ENCODE measurements at places on chromosomes 7 and 10.

- DNase-seq: no peak
Observed at GRCh38 chr7:5210751-5211338, 20.8 kb downstream of the WIPI2 start.

DNA sequence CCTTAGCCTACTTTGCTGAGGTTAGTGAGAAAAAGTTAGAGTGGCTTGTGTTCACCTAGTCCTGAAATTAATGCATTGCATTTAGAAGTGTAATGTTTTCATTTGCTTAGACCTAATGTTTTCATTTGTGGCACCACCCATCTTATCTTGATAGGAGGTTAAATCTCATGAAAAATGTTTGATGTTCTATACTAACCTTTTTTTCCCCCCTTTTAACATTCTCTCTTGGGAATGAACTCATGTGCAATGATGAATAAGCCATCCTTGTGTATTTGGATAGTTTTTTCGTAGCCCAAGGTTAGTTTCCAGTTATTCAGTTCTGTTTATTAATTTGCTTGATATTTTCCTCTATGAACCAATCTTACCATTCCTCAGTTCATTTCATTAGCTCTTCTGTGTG lies 2.8 kb downstream of the FHIP2A start:
- DNase-seq: no peak

DNA sequence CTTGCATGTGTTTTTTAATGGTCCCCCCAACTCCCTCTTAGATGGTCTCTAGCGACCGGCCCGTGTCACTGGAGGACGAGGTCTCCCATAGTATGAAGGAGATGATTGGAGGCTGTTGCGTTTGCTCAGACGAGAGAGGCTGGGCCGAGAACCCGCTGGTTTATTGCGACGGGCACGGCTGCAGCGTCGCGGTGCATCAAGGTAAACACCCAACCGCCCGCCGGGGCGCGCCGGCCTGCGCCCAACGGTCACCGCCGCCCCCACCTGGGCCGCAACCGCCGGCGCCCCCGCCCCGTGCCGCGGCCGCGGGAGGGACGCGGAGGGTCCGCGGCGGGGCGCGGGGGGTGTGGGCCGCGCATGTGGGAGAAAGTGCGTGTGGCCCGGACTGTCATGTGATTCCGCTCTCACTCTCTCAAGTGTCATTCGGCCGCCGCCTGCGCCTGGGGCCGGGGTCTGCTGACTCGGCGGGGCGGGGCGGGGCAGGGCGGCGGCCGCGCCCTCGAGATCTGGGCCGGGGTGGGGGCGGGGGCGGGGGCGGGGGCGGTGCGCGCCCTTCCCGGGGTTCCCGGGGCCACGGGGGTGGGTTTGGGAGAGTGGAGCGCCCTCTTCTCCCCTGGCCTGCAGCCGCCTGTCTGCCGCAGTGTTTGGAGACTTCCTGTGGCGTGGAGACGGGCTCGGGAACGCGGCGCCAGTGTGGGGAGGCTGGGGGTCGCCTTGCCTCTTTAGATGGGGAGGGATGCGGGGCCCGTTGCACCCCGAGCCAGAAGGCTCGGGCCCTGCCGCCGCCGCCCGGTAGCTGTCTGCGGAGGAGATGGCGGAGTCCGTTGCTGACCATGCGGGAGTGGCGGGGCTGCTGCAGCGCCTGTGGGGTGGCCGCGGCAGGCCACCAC lies 817 bp downstream of the MLLT10 start:
- peak; percentile 88 for DNase-seq

DNA sequence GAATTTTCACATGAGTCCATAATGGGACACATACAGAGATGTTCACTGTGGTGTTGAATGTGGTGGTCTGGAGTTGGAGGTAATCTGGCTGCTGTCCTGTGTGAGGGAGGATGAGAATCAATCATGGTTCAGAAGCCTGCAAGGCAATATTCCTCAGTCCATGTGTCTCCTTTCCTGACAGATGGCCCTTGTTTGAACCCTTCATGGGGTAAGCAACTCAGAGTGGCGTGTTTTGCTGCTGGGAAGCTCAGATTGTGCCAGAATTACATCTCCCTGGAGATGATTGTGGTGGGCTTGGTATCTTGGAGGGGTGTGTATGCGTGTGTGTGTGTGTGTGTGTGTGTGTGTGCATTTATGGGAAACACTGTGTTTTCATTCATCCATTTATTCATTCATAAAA lies 44.5 kb upstream of the COMTD1 start:
- DNase-seq: no peak

DNA sequence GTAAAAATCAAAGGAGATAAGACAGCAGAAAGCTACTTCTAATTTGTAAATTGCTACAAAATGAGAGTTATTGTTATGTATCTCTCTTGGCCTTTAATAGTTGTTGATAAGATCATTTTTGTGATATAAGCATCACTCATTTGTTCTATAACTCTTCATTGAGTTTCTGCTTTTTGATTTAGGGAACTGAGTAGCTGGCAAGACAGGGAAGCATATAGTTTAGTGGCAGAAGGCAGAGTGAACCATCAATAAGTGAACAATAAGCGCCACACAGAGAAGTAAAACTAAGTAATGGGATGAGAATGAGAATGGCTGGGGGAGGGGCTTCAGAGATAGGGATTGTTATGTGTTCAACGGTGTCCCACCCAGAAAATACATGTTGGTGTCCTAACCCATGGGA lies 245.4 kb downstream of the ADARB2 start:
- DNase-seq: no peak
